ENCODE measurements at places on chromosomes 7 and 10.
A peak's percentile ranks its signal among the peaks of the same experiment; 100 is the strongest.

DNA sequence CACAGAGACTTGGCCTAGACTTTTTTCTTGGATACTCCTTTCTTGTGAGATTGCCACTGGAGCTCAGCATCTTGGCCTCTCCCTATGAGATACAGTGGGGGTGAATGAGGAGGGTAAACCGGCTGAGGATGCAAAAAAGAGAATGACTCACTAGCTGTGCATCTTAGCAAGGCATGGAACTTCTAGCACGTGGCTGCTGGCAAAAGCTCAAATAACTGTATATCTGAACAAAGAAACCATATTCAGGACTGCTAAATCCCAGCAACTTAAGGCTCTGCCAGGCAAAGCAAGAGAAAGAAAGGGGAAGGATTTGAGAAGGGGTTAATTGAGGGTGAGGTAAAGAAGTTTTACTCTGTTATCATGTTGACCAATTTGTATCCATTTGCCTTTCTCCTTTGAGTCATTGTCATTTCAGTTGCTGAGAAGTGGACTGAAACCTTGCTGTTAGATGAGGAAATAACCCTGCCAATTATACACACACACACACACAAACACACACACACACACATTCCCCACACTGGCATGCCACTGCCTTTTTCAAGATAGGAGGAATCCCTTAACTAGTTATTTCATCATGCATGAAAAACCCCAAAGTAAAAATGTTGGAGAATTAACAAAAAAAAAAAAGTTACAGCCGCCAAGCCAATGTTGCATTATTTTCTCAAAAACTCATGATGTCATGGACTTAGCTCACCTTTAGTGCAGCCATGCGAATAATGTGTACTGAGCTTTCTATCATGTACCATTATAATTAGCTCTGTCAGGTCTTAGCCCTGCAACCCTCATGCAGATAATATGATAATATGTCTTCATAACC lies 997.3 kb downstream of the LRMDA start:
- no peak for DNase-seq

GRCh38 chr10:96991313-96991841 lies 159.3 kb downstream of the LCOR start:
- no peak for DNase-seq

- no peak for DNase-seq
These were observed 2.5 kb downstream of the SNCG start for GRCh38 chr10:86960863-86961434.

DNA sequence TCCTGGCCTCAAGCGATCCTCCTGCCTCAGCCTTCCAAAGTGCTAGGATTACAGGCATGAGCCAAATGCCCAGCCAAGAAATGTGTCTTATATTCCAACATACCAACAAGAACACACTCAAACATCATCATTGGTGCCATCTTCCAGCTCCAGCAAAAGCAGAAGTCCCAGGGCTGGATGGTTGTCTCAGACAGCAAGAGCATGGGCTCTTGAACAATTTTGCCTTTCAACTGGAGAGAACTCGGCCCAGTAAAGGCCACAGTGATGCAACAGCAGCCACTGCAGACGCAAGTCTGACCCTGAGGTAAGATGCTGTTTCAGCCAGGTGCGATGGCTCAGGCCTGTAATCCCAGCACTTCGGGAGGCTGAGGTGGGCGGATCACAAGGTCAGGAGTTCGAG lies 52.8 kb upstream of the NFE2L3 start:
- DNase-seq, result no peak

GRCh38 chr7:152759949-152760853 lies 649 bp downstream of the ACTR3B start:
- peak; percentile 5 for DNase-seq
